ENCODE measurements at places on chromosomes 1 and 21.

GRCh38 chr1:110087812-110088738 is 17.6 kb upstream of the ALX3 start:
- DNase-seq = no peak

- DNase-seq = no peak
Observed at GRCh38 chr1:67570486-67571143, 114.4 kb upstream of the GADD45A start.

GRCh38 chr21:38809198-38809878 is 3.6 kb downstream of the ETS2 start:
- no peak for DNase-seq

DNA sequence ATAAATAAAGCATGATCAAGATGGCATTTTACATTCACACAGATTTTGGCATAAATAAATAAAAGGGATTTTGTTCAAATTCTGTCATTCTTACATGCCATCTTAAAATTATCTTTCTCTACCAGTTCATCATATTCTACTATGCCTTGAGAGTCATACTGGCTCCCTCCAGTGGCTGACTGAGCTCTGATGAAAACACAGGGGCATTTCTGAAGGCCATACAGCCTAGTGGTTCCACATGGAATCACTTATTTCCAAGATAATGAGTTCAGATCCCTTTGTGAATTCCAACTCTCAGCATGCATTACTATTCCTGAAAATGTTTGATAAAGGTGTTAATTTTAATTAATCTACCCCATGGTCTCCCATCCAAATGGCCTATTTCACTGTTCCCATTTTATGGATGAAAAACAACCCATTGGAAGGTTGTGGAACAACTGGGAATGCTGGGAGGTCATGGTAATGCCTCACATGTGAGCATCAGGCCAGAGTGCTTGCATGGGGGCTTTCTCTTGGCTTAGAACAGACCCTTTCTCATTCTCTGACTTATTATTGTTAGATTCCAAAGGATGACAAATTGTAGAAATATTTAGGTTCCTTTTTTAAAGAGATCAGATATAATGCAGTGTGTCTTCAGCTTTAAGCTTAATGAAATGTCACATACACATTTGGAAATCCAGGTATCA is 622.4 kb upstream of the PKN2 start:
- no peak for DNase-seq

DNA sequence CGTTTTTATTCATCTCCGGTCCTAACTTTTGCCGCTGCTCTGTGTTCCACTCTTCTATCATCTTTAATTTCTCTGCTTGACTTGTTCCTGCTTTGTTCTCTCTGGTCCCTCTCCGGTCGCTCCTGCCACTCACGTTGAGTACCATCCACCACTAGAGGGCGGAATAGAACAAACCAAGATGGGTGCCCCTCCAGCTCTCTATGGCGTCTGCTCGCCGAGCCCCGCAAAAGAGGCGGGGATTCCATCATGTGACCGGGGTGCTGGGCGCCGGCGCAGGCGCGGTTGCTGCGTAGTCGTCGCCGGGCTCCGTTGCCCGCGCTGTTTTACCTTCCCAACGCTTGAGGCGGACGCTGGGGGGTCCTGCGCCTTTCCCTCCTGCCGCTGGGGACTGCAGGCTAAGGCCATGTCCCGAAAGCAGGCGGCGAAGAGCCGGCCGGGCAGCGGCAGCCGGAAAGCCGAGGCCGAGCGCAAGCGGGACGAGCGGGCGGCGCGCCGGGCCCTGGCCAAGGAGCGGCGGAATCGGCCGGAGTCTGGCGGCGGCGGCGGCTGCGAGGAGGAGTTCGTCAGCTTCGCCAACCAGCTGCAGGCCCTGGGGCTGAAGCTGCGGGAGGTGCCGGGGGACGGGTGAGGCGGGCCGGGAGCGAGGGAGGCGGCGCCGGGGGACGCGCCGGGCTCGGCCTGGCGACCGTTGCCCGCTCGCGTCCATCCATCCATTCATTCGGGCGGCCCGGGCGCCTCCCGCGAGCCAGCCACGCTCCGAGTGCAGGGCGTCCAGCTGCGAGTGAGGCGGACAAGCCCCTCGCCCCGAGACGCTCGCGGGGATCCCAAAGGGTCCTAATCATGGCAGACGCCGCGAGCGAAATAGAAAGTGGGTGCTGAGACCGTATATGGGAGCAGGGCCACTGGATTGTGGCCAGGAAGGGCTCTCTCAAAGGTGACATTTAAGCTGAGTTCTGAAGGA is at the start of gene OTUD3:
Gene OTUD3 (plus strand): TSS at position 285 of the 961 bp plus-strand sequence. CDS start 119 bp downstream, at position 404.
- peak; percentile 96 for DNase-seq

GRCh38 chr1:84996846-84997666 is at the start of gene MCOLN2:
Gene MCOLN2, minus strand, starts transcription at chr1:84997113. Its CDS starts 241 bp downstream, at chr1:84996872.
- no peak for DNase-seq
